Bone marrow (tissue), 2 donors: ENCODE measurements at places on chromosomes 4 and X.
A peak's percentile ranks its signal among the peaks of the same experiment; 100 is the strongest.

DNA sequence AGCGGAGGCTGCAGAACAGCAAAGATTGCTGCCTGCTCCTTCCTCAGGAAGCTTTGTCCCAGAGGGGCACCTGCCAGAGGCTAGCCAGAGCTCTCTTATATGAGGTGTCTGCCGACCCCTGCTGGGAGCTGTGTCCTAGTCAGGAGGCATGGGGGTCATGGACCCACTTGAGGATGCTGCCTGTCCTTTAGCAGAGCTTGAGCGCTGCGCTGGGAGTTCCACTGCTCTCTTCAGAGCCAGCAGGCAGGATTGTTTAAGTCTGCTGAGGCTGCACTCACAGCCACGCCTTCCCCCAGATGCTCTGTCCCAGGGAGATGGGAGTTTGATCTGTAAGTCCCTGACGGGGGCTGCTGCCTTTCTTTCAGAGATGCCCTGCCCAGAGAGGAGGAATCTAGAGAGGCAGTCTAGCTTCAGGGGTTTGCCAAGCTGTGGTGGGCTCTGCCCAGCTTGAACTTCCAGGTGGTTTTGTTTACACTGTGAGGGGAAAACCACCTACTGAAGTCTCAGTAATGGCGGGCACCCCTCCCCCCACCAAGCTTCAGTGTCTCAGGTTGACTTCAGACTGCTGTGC is 10.9 kb downstream of the DCK start:
- DNase-seq: no peak

GRCh38 chr4:76197971-76198410 is 15.6 kb downstream of the SCARB2 start:
- peak; percentile 49 for DNase-seq

DNA sequence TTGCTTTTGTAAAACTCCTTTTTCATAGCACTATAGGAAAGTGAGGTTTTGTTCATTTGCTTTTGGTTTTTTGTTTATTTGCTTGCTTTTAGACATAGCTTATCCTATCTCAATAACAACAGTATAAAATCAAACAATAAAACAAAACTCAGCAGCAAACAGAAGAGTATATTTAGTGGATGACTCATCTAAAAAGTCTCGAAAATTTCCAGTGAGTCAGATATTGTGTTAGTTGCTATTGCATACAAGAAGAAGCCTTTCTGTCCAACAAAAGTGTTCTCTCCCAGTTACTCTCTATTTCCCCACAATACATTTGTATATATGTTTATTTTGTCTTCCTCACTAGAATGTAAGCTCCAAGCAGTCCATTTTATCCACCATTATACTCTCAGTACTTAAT is 36.0 kb upstream of the NPNT start:
- DNase-seq: no peak

DNA sequence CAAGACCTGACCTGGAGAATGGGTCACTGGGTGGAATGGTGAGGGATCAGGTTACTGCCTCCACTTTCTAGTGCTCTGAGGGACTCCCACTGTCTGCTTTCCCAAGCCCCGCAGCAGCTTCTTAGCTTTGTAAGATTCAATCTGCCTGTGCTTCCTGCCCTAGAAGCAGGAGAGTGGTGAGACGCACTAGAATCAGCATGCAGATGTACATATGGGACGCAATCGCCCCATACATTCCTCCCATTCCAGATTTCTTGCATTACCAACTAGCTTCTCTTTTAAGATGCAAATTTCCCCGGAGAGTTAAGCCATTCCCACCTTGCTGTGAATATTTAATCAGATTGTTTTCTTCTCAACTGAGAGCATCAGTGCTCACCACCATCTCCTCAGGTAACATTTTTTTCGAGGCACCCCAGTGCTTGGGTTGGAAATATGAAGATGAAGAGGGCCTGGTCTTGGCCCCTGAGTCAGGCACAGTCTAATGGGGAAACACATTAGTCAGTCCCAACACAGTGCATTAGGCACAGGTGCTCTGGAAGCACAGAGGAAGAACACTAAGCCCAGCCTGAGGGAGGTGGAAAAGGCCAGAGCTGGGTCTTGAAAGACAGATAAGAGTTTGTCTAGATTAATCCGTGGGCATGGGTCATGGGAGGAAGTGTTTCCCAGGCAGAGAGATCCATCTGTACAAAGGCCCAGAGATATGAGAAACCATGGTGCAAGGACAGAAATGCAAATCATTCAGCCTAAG is 66.7 kb upstream of the PRPS1 start:
- no peak for DNase-seq

DNA sequence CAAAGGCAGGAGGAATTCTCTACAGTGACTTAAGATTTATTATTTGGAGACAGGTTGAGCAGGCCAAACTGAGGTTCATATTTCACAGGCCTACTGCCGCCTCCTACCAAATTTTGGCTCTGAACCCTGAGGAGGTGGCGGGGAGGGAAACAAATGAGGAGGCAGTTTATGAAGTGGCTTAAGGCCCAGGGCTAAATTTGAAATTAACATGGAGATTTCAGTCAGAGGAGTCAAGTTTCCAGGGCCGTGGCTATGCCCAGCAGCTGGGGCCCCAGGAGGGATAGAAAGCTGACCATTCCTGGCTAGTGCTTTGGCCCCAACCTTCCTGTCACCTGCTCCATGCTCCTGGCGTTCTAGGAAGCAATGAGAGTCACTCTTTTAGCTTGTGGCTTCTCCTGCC is 73.4 kb upstream of the ARHGAP36 start:
- no peak for DNase-seq
